ENCODE measurements at places on chromosomes 13 and 19. TPM values are rescaled to one million over a fixed set of nuclear protein-coding genes. Genes with fewer than 3 reads are reported as not detected.

Gene LPAR6
- 91.1 TPM for total RNA-seq

Gene LRG1
- not detected for total RNA-seq

Gene MYH14
- not detected for total RNA-seq

DNA sequence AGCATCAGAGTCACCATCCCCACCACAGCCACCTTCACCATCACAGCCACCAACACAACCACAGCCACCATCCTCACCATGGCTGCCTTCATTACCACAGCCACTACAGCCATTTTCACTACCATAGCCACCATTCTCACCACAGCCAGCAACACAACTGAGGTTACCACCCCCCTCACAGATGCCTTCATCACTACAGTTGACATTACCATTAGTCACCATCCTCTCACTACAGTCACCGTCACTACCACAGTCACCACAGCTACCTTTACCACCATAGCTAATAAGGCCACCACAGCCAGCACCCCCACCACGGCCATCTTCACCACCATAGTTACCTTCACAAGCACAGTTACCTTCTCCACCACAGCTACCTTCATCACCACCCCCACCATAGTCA, 269.6 kb downstream of the DNAJC15 start:
- H3K4me3 ChIP-seq: no peak overlapping the region
- H3K27me3 ChIP-seq: no peaks in the 10 kb centered on the region
- H3K27ac ChIP-seq: no peak overlapping the region
- no peaks in the 10 kb centered on the region for H3K4me1 ChIP-seq
- H3K36me3 ChIP-seq: no peaks in the 10 kb centered on the region

- no peaks in the 10 kb centered on the region for H3K27me3 ChIP-seq
- H3K27ac ChIP-seq: no peak overlapping the region
- no peaks in the 10 kb centered on the region for H3K36me3 ChIP-seq
- no peak for DNase-seq
Measured at GRCh38 chr13:91304741-91305140, 42.7 kb upstream of the MIR17HG start.

- H3K27ac ChIP-seq: no peak overlapping the region
- H3K4me3 ChIP-seq: no peak overlapping the region
- no peaks in the 10 kb centered on the region for H3K4me1 ChIP-seq
Measured at GRCh38 chr13:47038188-47038587, 141.3 kb upstream of the HTR2A start.

DNA sequence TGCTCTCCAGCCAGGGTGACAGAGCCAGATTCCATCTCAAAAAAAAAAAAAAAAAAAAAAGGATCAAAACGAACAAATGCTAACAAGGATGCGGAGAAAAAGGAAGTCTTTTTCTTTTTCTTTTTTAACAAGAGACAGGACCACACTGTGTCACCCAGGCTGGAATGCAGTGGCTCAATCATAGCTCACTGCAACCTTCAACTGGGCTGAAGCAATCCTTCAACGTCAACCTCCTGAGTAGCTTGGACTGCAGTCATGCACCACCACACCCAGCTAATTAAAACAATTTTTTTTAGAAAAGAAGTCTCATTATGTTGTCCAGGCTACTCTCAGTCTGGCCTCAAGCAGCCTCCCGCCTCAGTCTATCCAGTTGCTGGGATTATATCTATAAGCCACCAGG, 20.8 kb upstream of the OR7A17 start:
- DNase-seq: no peak
- H3K27me3 ChIP-seq: no peaks in the 10 kb centered on the region
- H3K36me3 ChIP-seq: no peaks in the 10 kb centered on the region

- H3K27me3 ChIP-seq: no peaks in the 10 kb centered on the region
- no peak overlapping the region for H3K27ac ChIP-seq
- H3K36me3 ChIP-seq: no peaks in the 10 kb centered on the region
- no peak overlapping the region for H3K4me3 ChIP-seq
- no peak for DNase-seq
Measured at GRCh38 chr13:36528105-36528504, 95.8 kb downstream of the CCNA1 start.

DNA sequence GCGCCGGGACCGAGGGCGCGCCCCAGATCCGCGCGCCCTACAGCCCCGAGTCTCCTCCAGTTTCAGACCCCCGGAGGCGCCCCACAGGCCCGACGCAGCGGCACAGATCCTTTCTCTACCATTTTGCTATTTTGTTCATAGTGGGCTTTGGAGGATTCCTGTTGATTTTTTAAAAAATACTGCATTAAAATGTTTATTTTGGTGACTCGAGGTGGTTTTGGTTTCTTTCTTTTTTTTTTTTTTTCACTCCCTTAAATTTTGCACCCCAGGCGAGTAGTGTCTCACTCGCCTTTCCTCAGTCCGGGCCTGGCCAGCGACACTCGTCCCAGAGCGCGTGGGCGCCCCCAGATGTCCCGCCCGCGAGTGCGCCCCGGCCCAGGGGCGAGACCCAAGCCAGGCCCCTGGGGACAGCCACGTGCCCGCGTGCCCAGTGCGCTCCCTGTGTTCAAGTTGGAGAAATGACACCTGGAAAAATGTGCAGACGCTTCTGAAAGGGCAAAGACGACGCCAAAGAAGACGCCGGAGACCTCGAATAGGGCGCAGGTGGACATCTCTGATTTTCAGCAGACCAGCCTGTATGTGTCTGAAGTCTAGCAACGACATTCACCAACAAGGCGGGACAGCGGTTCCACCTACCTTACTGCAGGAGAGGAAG, 471 bp upstream of the INSR start:
- H3K36me3 ChIP-seq: no peaks in the 10 kb centered on the region
- DNase-seq: no peak
- H3K27me3 ChIP-seq: no peaks in the 10 kb centered on the region
- peaks cover 10% of the 10 kb centered on the region for H3K4me1 ChIP-seq

- H3K27me3 ChIP-seq: no peaks in the 10 kb centered on the region
- H3K4me3 ChIP-seq: no peak overlapping the region
- peak; percentile 78 for DNase-seq
- peak overlapping the region; percentile 65 for H3K27ac ChIP-seq
Measured at GRCh38 chr13:41352935-41353840, 42.1 kb downstream of the NAA16 start.

DNA sequence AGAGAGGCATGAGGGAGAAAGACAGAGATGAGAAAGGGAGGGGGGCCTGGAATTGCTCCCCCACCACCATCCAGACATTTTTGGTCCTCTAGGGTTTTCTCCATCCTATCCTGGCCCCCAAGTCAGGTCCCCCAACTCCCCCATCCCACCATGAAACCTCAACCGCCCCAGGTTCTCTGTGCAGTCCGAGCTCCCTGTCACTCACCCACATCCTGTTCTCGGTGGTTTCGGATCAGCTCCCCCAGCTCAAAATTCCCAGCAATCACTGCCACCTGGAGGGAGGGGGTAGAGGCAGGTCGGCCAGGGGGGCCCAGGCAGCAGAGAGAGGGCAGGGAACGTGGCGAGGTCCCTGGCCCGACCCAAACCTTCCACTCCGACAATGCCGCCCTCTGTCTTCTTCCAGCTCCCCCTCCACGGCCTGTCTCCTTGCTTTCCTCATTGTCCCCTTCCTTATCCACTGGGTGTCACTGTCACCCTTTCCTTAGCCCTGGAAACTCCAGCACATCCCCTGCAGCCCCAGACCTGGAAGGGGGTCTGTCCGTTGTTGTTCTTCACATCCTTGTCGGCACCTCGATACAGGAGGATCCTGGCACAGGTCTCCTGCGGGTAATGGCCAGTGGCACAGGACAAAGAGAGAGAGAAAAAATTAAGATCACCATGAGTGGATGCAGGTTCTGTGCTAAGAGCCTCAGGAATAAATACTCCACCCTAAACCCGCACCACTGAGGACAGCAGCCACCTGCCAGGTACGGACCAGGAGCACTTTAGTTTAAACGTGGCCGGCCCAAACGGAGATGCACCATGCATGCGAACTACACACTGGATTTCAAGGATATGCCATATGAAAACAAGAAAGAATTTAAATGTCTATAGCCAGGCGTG, 15.4 kb downstream of the SHANK1 start:
- H3K4me1 ChIP-seq: no peaks in the 10 kb centered on the region
- no peak overlapping the region for H3K4me3 ChIP-seq
- H3K36me3 ChIP-seq: no peaks in the 10 kb centered on the region
- no peak for DNase-seq

DNA sequence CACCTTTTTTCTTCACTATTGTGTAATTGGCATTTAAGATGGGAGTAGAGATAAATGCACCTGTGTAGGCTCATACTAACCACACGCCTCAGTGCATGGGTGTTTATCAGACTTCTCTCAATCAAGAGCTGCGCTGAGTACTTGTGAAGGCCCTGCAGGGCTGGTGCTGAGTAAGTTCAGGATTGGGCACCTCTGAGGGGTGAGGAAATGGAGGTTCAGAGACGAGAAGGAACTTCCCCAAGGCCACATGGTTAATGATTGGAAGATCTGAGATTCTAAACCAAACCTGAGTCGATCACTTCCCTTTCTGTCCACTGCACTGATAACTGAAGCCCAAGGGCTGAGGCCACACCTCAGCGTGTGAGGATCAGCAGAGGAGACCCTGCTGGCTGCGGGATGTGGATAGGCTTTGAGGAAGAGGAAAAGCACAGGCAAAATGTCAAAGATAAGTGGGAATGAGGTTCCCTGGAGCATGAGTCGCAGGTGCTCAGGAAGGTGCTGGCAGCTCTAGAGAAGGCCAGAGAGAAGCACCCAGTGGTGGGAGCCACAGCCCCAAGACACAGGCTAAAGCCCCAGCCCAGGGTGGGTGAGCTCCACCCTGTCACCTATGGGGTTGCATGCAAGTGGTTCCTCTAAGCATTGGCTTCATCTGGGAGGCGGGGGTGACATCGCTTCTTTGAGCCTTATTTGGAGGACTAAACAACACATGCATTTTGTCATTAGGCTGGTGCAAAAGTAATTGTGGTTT, 32.3 kb upstream of the GJB6 start:
- no peak overlapping the region for H3K27ac ChIP-seq
- no peaks in the 10 kb centered on the region for H3K27me3 ChIP-seq
- no peak overlapping the region for H3K4me3 ChIP-seq
- DNase-seq: no peak
- no peaks in the 10 kb centered on the region for H3K36me3 ChIP-seq

DNA sequence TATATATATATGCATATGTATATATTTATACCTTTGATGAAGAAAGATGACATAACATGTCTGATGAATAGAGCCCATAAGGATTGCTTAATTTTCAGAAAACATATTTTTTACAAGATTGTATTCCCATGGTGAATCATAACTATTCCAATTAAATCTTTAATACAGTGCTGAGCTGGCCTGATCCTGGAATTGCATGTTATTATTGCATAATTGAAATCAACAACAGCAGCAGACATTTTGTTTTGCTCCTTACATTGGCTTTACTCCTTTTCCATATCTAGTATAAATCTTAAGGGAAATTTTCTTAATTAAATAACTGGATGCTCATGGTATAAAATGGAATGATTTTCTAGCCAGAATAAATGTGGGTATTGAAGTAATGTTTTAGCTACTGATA, 22.0 kb downstream of the POSTN start:
- H3K36me3 ChIP-seq: no peaks in the 10 kb centered on the region
- DNase-seq: no peak
- H3K4me3 ChIP-seq: no peak overlapping the region
- H3K27me3 ChIP-seq: no peaks in the 10 kb centered on the region
- no peaks in the 10 kb centered on the region for H3K4me1 ChIP-seq
- H3K27ac ChIP-seq: no peak overlapping the region

GRCh38 chr13:20708216-20708615, 4.7 kb downstream of the IL17D start:
- H3K4me3 ChIP-seq: no peak overlapping the region
- no peaks in the 10 kb centered on the region for H3K36me3 ChIP-seq
- no peaks in the 10 kb centered on the region for H3K27me3 ChIP-seq
- no peak overlapping the region for H3K27ac ChIP-seq
- H3K4me1 ChIP-seq: peaks cover 6% of the 10 kb centered on the region
- DNase-seq: no peak

DNA sequence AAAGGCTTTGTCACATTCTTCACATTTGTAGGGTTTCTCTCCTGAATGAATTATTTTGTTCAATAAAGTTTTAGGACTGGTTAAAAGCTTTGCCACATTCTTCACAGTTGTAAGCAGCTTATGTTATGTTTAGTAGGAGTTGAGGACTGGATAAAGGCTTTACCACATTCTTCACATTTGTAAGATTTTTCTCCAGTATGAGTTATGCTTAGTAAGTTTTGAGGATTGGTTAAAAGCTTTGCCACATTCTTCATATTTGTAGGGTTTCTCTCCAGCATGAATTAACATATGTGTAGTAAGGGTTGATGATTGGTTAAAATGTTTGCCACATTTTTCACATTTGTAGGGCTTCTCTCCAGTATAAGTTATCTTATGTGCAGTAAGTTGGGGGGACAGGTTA, 79.9 kb downstream of the ZNF431 start:
- no peaks in the 10 kb centered on the region for H3K27me3 ChIP-seq
- H3K36me3 ChIP-seq: no peaks in the 10 kb centered on the region
- no peaks in the 10 kb centered on the region for H3K4me1 ChIP-seq
- no peak for DNase-seq

- no peaks in the 10 kb centered on the region for H3K36me3 ChIP-seq
- DNase-seq: no peak
- H3K4me3 ChIP-seq: no peak overlapping the region
- no peaks in the 10 kb centered on the region for H3K27me3 ChIP-seq
- no peak overlapping the region for H3K27ac ChIP-seq
Measured at GRCh38 chr13:69213396-69213795, 894.2 kb upstream of the ATXN8OS start.

GRCh38 chr13:39498471-39499114, 104.4 kb downstream of the LHFPL6 start:
- no peaks in the 10 kb centered on the region for H3K27me3 ChIP-seq
- no peaks in the 10 kb centered on the region for H3K4me1 ChIP-seq
- DNase-seq: no peak
- no peak overlapping the region for H3K27ac ChIP-seq
- H3K36me3 ChIP-seq: no peaks in the 10 kb centered on the region

DNA sequence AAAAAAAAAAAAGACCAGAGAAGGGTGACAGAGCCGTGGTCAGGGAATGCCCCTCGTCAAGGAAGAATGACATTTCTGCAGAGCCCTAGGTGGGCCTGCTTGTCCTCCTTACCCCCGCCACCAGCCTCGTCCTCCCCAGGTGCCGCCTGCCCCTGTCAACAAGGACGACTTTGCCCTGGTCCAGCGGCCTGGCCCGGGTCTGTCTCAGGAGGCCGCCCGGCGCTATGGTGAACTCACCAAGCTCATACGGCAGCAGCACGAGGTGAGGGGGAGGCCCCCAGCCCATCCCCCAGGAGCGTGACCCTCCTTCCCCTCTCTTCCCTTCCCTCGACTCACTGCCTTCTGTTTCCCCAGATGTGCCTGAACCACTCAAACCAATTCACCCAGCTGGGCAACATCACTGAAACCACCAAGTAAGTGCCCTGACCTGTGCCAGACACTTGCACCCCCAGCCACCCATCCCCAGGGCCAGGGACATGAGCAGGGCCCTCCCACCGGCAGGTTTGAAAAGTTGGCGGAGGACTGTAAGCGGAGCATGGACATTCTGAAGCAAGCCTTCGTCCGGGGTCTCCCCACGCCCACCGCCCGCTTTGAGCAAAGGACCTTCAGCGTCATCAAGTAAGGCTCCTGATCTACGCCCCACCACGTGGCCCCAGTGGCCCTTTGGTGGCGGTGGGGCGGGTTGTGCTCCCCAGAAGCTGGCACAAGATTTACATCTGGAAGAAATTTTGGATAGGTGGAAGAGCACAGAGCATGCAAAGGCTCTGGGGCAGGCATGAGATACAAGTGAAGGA, 14.8 kb downstream of the PODNL1 start:
- no peak overlapping the region for H3K4me3 ChIP-seq
- no peaks in the 10 kb centered on the region for H3K27me3 ChIP-seq
- peaks cover 15% of the 10 kb centered on the region for H3K36me3 ChIP-seq
- DNase-seq: no peak
- H3K4me1 ChIP-seq: peaks cover 8% of the 10 kb centered on the region

All from CD4-positive, alpha-beta memory T cell (primary cell).